ENCODE measurements at places on chromosomes 4 and X.

DNA sequence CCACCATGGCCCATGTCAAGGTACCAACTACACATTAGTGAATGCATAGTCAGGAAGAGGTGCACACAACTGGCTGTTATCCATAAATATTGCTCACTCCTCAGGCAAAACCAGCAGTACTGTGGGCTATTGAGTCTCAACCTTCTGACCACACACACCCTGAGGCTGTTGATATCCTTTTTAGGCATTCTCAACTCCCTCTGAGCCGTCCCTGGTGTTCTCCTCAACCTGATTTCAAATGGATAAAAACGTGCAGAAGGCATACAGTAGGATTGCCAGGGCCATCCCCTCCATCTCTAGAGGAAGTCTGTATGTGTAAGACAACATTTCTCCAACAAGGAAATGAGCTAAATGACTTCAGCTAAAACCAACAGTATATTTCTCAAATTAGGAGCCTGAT is 98.7 kb upstream of the KLHL13 start:
- DNase-seq: no peak

DNA sequence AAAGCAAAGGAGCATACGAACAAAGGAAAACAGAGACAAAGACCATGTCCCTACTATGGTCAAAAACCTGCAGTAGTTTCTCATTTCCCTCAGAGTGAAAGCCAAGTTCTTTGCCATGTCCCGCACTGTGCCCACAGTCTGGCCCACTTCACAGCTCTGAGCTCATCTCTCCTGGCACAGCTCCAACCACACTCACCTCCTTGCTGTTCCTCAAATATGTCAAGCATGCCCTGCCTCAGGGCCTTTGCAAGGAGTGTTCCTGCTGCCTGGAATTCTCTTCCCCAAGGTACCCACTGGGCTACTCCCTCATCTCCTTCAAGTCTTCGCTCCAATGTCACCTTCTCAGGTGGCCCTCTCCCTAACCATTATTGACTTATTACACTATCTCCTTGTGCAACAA is 72.1 kb downstream of the COX18 start:
- no peak for DNase-seq

DNA sequence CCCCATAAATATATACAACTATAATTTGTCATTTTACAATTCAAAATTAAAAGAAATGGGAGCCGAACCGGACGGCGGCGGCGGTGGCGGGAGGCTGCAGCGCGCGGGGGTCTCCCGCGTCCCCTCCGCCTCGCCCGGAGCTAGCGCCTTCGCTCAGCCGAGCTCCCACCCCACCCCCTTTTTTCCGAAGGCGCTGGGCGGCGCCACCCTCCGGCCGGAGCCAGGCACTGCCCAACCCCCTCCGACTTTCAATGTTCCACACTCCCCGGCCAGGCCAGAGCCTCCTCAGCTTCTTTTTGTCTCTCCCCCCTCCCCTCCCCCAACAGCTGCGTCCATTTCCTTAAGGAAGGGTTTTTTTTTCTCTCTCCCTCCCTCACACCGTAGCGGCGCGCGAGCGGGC is 214.1 kb upstream of the GEMIN8 start:
- no peak for DNase-seq

DNA sequence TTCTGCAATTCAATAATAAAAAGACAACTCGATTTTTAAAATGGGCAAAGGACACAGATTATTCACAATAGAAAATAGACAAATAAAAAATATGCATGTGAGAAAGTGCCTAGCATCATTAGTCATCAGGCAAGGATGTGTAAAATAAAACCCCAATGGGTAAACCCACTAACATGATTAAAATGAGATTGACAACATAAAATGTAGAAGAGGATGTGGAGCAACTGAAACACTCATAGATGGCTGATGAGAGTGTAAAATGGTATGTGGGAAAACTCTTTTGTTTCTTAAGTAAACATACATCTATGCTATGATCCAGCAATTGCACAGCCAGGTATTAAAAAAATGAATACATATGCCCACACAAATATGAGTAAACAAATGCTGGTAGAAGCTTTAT is 177.6 kb downstream of the IQCM start:
- DNase-seq: no peak

DNA sequence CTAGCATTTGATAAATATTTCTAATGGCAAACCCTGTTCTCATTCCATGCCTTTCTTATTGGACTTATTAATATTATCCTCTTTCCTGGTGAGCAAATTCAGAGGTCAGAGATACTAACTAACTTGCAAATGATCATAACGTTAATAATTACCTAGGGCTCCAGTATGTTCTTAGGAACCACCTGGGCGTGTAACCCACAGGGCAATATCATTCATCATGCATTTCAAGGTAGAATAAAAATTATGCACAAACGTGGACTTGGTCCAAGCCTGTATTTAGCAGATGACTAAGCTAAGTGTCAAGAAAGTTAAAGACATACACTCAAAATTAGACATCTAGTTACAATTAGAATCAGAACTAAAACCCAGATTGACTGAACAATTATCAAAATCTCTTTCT is 850.1 kb downstream of the TRIML1 start:
- DNase-seq: no peak

DNA sequence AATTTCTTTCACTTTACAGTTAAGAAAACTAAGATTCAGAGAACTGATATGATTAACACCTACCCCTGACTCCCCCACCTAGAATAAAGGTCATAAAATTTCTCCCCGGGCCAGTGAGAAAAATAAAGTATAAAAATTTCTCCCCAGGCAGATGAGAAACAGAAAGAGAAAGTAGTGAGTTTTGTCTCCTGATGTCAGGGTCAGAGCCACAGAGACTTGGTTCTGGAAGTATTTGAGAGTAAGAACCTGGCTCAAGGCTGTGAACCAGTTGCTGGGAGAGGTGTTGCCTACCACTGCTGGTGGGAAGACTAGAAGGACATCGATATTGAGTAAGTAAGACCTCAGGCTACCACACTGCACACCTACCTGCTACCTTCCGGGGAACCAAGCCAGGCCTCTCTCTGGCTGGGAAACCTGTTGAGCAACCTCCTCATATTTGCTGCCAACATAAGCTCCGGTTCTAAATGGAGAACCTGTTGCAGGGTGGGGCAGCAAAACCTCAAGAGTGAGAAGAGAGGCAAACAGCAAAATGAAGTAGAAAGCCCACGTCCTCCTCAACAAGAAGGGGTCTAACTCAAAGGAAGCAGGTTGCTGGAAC is 104.2 kb upstream of the PUDP start:
- DNase-seq: no peak

- DNase-seq: no peak
These were observed 51.7 kb upstream of the PJA1 start for GRCh38 chrX:69216911-69217310.

DNA sequence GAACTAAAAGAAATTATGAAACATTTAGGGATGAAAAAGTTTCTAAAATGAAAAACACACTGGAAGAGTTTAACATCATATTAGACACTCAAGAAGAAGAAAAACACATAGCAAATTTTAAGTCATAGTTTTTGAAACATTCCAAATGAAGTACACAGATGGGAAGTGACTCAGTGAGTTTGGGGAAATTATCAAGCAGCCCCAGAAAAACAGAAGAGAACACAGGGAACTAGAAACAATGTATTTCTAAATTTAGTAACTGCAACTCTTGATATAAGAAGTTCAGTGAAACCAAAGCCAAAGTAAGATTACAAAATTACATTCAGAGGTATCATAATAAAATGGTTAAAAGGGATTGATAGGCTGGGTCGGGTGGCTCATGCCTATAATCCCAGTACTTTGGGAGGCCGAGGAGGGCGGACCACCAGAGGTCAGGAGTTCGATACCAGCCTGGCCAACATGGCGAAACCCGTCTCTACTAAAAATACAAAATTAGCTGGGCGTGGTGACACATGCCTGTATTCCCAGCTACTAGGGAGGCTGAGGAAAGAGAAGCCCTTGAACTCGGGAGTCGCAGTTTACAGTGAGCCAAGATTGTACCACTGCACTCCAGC is 461.2 kb downstream of the KCTD8 start:
- no peak for DNase-seq

DNA sequence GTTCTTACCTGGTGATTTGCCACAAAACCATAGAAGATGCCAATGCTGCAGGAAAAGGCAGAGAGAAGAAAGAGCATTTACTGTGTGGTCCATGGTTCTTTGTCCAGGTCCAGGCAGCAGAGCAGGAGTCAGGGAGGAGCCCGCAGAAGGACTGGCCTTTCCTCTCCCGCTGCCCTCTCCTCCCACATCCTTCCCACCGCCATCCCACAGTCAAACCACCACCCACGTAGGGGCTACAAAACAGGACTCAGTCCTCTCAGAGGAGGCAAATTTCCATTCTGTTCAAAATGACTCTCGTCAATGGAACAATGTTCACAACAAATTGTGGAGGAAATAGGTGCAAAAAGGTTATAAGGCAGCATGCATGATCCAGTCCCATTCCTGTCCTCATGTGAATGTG is 58.6 kb downstream of the PROM1 start:
- DNase-seq: no peak

DNA sequence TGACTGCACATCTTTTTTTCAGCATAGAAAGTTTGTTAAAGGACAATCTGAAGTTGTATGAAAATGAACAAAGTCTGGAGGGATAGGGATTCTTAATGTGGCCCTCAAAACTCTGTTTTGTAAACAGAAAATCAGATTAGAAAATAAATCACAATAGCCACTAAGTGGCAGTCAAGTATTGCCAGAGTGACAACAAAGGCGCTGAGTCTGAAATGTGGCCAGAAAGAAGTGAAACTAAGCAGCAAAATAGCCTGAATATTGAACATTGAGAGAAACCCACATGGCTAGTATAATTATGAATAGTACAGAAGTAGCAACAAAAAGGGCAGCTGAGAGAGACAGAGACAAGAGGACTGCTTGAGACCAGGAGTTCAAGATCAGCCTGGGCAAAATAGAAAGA is 81.1 kb upstream of the CT45A1 start:
- DNase-seq: no peak

DNA sequence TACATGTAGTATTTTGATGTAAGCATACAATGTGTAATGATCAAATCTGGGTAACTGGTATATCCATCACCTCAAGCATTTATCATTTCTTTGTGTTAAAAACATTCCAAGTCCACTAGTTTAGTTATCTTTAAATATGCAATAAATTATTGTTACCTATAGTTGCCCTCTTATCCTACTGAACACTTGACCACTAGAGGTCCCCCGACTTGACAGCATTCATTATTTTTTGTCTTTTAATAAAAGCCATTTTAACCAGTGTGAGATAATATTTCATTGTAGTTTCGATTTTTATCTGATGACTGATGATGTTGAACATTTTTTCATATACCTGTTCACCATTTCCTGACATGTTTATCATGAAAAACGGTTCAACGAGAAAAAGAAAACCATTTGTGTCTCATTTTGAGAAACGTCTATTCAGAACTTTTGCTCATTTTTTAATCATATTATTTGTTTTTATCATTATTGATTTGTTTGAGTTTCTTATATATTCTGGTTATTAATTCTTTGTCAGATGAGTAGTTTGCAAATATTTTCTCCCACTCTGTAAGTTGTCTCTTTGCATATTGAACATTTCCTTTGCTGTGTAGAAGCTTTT is 199.0 kb upstream of the CXXC4 start:
- no peak for DNase-seq

- no peak for DNase-seq
These were observed 59.7 kb downstream of the AFM start for GRCh38 chr4:73541251-73541650.

DNA sequence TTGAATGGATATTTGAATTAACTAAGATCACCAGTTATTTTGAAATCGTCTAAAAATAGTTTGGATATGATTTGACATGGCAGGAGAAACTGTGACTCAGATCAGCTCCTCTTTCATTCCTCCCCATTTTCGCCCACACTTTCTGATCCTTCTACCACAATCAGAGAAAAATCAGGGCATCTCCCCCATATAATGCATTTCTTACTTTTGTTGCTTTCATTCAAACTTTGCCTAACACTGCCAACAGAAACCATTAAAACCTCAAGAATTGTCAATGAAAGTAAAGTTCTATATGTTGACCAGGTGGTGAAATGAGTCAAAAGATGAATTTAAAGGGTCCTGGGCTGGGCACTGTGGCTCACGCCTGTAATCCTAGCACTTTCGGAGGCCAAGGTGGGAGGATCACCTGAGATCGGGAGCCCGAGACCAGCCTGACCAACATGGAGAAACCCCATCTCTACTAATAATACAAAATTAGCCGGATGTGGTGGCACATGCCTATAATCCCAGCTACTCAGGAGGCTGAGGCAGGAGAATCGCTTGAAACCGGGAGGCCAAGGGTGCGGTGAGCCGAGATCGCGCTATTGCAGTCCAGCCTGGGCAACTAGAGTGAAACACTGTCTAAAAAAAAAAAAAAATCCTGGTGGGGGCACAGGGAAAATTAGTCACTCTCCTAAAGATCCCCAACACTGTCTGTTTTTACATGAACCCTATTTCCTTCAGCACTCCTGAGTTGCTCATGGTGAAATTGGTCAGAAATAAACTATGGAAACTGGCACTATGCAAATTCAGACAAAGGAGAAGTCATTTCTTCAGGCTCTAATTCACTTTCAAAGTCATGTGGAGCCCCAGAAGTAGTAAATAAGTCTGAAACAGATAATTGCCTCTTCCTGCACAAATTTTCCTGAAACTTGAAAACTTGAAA is 122.8 kb upstream of the NOCT start:
- DNase-seq: no peak

DNA sequence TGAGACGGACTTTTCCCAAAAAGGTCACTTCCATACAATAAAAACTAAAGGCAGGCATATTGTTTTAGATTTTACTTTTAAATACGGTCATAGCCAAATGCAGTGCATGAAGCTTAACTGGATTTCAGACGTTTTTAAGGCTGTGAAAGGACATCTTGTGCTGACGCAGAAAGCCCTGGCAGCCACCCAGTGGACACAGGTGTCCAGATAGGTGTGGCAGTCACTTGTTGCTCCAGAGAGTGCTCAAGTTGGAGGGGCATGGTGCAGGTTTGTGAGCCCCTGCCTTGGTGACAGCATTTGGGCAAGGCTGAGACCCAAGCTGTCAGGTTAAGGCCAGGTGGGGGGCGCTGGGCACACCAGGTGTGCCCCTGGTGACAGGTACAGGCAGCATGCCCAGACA is 135.8 kb upstream of the TBL1X start:
- no peak for DNase-seq

DNA sequence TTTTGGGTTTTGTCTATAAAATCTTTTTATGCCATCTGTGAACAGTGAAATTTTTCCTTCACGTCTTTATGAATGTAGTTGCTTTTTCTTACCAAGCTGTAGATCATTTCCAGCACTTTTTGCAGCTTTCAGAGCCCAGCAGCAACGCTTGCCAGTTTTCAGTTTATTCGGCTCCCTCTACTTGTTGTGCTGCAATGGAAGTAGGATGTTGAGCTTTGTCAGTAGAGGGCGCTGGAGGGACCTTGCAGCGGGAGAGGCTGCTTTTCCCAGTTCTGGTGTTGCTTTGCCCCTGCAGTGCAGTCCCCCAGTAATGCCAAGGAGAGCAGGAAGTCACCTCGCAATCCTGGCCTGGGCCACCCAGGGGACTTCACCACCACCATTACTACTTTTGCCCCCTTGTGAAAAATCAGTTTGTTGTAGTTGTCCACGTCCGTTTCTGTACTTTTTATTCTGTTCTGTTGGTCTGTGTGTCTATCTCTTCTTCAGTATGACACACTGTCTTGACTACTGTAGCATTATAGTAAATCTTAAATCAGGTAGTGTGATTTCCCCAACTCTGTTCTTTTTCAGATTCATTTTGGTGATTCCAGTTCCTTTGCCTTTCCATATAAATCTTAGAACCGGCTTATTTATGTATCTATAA is 21.8 kb downstream of the CMC4 start:
- peak; percentile 58 for DNase-seq

GRCh38 chr4:184959786-184960185 is 58.5 kb upstream of the HELT start:
- no peak for DNase-seq

Measured in CD4-positive, alpha-beta T cell treated with Interleukin-17A for 1 hour (primary cell).